ENCODE measurements at places on chromosomes 6 and 20. TPM values are rescaled to one million over a fixed set of nuclear protein-coding genes. Genes with fewer than 3 reads are reported as not detected.

Gene HCRTR2
- total RNA-seq, result not detected

Gene CYP39A1
- total RNA-seq, result 0.13 TPM

Gene PCK1
- not detected for total RNA-seq

Gene TRIM31
- total RNA-seq, result 1.1 TPM

Gene MYLK4
- 0.15 TPM for total RNA-seq

Gene CAGE1
- total RNA-seq, result not detected
